ENCODE measurements at places on chromosomes 4 and X.

DNA sequence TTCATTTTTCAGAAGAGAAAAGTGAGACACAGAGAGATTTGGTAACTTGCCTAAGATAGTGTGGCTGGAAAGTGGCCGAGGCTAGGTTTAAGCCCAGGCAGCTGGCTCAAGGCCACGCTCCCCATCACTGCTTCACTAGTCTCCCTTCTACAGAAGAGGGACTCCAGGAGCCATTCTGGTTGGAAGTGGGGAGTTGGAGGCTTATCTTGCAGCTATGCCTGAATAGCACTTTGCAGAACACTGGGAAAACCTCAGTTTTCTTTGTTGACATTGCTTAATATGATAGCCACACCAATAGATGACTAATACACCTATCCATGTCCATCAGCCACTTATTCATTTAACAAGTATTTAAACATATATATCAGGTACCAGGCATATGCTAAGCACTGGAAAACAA lies 18.5 kb downstream of the LRRC66 start:
- DNase-seq = no peak

DNA sequence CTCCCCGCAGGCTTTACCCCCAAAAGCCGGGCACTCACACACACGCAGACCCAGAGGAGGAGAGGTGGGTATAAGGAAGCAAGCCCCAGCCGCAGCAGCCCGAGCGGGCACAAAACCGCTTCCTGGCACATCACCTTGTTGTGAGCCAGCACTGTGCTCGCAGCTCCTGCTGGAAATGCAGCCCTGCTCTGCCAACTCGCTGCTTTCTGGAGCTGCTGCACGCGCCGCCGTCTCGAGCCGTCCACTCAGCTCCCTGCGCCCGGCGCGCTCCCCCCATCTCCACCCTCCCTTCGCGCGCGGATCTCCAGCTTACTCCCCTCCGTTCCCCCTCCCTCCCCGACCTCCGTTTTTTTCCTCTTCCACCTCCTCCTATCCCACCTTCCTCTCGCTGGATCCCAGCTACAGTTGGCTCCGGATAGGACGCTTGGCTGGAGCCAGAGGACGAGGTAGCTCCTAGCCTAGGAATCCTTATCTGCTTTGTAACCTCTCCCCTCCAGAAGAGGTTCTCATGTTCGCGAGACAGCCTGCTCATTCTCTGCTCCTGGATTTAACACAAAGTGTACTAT lies at the start of gene SPOCK3:
Gene SPOCK3, minus strand, starts transcription at position 179 of the 566 bp plus-strand sequence.
- no peak for DNase-seq

GRCh38 chrX:9824554-9824953 lies 38.3 kb downstream of the SHROOM2 start:
- DNase-seq = no peak

- DNase-seq = no peak
These were observed 16.0 kb downstream of the RTL3 start for GRCh38 chrX:78643096-78643495.

- no peak for DNase-seq
These were observed 180.2 kb downstream of the ARAP2 start for GRCh38 chr4:36064117-36064516.

GRCh38 chr4:189206953-189207352 lies 733.7 kb upstream of the FRG1 start:
- DNase-seq = no peak

- no peak for DNase-seq
These were observed 90.5 kb upstream of the PRPS2 start for GRCh38 chrX:12700745-12701144.

GRCh38 chrX:40299641-40300046 lies 201.9 kb upstream of the BCOR start:
- DNase-seq = no peak

DNA sequence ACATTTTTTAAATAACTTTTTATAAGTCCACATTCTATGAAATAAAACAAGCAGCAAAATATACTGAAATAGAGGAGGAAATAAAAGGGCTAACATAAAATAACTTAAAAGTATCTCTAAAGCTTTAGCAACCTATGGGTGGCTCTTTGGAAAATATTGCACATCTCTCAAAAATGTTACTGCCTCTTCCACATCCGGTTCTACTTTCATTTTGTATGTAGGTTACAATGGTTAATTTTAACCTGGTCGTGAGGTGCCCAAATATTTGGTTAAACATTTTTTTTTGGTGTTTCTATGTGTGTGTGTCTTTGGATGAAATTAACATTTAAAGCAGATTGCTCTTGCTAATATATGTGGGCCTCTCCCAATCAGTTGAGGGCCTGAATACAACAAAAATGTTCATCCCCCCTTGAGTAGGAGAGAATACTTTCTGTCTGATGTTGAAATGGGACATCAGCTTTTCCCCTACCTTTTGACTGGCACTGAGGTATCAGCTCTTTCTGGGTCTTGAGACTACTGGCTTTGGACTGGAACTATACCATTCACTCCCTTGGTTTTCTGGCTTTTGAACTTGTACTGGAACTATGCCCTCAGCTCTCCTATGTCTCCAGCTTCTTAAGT lies 353.0 kb downstream of the ADAM29 start:
- DNase-seq = no peak

DNA sequence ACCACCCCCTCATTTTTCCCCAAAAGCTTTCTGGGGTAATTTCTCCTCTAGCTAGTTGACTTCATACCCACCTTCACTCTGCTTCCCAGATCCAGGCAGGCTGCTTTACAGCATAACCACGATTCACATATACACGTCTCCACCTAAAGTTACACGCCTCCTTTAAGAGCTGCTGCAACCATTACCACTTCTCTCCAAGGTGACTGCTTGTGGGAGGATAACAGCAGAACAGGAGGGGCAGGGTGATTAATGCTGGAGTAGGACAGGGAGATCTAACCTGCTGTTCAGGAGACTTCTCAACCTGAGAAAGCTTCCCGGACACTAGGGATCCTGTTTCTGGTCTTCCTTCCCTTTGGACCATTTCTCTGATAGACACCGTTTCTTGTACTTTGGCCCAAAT lies 77.4 kb downstream of the MGST2 start:
- no peak for DNase-seq

DNA sequence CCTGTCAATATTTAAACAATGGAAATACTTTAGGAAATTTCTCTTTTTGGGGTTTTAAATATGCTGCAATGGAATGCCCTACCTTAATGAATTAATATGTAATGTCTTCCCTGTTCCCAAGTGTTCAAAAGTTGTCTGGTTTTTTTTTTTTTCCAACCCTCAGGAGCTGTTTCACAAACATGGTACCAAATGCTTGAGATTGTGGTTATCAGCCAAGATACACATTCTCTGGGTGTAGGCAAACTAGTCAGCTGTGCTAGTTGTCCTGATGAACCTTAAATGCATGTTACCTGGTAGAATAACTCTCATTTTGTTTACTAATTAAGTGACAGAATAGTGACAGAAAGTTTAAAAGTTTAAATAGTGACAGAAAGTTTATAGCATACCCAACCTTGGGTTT lies 50.7 kb downstream of the FHL1 start:
- DNase-seq = no peak

DNA sequence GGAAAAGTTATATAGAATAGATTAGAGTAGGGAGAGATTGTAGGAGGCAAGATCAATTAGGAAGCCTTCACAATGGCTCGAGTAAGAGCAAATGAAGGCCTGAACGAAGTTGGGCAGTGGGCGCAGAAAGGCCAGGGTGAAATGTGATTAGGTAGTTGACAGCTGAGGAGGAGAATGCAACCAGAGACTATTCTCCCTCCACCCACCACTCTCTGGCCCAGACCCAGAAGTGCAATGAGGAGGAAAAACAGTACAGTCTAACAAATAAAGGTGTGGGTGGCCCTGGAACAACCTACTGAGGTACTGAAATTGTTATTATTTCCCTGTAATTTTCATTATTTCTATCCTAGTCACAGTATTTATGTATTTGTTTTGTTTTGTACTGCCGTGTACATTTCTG lies 176.7 kb downstream of the SLC39A8 start:
- DNase-seq = no peak

- DNase-seq = no peak
These were observed 44.8 kb downstream of the RPS6KA3 start for GRCh38 chrX:20221902-20222301.

DNA sequence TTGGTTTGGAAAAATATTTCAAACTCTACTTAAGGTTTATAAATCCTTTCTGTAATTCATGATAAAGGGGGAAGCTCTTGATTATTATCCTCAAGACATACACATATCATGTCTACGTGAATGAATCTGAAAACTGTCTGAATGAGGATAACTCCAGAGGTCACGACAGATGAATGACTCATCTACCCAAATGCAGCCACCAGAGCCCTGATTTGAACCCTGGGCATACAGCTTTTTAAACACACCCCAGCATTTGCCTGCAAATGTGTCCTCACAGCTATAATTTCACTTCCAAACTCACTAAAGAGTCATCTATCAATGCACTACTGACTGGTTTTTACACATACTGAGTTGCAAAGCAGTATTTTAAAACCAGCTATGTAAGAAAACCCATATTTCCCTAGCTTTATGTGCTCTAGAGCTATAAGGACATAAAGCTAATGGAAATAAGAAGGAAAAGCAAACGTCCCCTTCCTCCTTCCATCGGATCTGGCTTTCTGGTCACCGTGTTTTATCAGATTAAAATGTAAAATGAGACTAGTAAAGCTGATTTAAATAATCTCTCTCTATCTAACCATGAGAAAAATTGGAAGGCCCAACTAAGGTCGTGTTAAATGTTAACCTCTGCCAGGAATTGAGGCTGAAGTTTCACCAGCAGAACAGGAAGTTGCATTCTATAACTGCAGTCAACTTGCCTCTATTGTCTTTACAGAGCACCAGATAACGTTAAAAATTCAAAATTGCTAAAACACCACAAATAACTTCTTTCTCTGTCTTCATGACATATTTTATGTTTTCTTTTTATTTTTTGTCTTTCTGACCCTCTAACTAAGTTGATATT lies 63.1 kb upstream of the SPP1 start:
- no peak for DNase-seq

DNA sequence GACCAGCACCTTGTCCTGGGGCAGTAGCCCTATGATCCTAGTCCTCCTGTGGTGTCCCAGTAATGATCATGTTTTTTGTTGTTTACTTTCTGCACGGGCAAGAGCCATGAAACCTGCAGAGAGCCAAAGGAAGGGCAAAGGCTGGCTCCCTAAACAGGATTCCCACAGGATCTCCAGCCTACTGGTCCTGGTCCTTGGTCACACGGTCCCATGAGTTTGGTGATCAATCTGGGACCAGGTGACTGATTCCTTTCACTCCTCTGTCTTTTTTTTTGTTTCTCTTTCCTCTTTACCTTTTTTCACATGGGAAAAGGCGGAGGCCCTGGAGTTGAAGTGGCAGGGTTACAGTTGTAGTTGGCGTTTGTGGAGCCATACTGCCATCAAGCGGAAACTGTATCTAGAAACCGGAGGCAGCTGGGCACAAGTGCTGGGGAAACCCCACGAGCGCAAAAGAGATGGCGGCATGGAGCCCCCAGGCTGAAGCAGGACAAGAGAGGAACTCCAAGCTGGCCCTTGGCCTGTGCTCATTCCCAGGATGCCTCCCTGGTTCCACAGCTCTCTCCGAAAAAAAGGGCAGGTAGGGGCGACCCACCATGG lies 34.6 kb downstream of the NBDY start:
- no peak for DNase-seq

DNA sequence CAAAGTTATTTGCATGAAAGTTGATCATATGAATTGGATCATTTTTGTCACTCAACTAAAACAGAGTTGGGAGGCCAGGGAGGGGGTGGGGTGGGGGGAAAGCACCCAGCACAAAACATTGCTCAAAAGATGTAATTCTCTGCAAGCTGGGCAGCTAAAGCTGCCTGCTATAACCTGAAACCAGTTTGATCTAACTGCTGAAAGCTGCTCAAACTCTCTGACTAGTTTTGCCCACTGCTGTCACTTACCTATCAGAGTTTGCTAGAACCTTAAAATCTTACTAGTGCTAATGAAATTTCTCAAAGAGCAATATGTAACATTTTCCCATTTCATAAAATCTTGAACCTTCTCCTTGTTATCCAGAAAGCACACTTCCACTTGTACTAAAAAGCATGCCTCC lies 10.4 kb downstream of the CXCL8 start:
- no peak for DNase-seq

DNA sequence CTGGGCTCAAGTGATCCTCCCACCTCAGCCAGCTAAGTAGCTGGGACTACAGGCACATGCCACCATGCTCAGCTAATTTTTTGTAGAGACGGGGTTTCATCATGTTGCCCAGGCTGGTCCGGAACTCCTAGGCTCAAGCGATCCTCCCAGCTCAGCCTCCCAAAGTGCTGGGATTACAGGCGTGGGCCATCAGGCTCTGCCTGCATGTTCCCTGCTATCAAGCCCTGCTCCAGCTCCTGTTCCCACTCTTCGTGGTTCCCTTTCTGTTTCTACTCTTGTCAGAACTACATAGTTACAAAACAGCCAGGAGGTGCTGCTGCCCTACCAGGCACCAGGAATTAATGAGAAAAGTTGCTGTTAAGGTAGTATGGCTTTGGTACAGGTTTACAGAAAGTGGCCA lies 8.7 kb downstream of the TIMP1 start:
- no peak for DNase-seq

DNA sequence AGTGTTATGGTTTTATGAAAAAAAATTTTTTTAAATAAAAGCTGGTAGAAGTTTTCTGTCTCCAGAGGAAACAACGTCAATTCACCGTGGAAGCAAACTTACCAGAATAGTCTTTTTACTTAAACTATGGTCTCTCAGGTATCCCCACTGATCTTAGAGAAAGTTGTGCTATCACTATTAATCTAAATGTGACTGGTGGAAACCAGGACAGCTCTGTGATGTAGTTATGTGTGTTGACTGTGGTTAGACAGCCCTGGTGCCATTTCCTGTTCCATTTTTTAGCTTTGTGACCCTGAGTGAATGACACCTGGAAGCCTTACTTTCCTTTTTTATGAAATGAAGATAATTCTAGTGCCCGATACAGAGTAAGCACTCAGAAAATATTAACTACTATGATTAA lies 111.8 kb upstream of the HUWE1 start:
- no peak for DNase-seq

- DNase-seq = no peak
These were observed 32.8 kb downstream of the CLDN22 start for GRCh38 chr4:183287309-183287659.

GRCh38 chr4:93384241-93384640 lies 444.3 kb upstream of the ATOH1 start:
- DNase-seq = no peak

- DNase-seq = no peak
These were observed 46.6 kb downstream of the ANKRD17 start for GRCh38 chr4:73211968-73212367.

DNA sequence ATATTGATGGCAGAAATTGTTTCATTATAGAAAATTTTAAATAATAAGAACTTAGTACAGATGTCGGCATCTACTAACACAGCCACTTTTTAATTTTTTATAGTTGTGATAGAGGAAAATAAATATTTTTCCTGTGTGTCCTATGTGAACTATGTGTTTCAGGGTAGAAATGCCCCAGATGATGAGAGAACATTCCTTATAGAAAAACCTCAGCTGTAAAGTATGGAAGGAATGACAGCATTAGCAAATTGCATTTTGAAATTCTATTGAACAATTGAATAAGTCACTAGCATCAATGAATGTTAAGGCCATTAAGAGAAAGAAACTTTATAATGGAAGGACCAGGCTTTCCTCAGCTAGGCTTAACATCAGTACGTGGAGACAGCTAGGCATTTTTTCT lies 149.2 kb downstream of the CFAP299 start:
- DNase-seq = no peak

GRCh38 chrX:53422861-53423306 lies at the start of gene RIBC1:
Gene RIBC1 (plus strand): TSS chrX:53422873. CDS start chrX:53426277, 3,404 bp downstream.
- no peak for DNase-seq

- no peak for DNase-seq
These were observed 1232.0 kb downstream of the STIM2 start for GRCh38 chr4:28092610-28093009.
